ENCODE measurements at places on chromosomes 2 and 18. TPM values are rescaled to one million over a fixed set of nuclear protein-coding genes. Genes with fewer than 3 reads are reported as not detected.

Gene REG3A
- polyA plus RNA-seq: not detected

Gene RUFY4
- polyA plus RNA-seq: not detected

Gene RAMP1
- polyA plus RNA-seq: 0.52 TPM

Gene KCNG2
- not detected for polyA plus RNA-seq

Gene ARHGEF4
- polyA plus RNA-seq: 2.6 TPM

GRCh38 chr2:19474128-19474527 lies 115.7 kb upstream of the OSR1 start:
- peak; percentile 80 for DNase-seq

DNA sequence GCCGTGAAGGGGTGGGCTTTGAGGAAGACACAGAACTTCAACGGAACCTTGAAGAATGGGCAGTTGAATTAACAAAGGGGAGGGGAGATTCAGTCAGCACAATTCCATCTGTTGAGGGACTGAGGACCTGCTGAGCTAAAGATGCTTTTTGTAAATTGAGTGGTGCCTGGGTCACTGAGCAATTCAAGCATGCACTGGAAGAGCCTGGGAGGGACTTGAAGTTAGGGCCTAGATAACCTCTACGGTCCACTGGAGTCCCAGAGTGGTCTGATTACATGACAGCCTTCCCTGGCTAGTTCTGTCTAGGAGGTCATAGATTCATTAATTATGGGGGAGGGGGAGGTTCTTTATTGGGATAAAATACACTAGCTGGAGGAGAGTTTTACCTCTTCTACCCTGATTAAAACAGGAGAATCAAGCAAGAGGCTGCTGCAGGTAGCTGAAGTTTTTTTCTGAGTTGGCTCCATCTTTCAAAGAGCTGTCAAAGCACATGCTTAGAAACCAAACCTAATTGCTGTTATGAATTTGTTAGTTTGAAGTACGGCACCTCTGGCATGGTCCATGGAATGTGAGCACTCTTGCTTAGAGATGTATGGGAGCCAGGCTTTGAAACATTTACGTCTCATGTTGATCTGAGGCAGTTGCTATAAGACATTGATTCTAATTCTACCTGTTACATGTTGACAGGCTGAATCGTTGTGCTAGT lies 290.2 kb downstream of the PRKCE start:
- DNase-seq: no peak

- DNase-seq: no peak
These were observed 678.3 kb downstream of the BCL11A start for GRCh38 chr2:59874971-59875755.

DNA sequence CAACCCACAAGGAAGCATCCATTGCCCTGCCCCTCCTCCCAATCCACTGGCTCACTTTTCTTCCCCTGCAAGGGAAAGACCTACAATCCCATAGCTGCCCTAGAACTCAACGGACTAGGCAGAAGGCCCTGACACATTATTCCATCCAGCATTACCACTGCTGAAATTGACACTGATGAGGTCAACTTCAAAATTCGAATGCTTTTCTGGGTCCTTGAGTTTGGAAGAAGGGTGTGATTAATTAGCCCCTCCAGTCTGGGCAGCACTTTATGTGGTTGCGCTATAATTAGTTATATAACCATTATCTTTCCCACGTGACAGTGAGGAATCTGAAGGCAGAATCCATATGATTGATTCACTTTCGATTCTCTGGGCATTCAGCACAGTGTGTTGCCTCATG lies 55.7 kb downstream of the EVA1A start:
- no peak for DNase-seq

- DNase-seq: peak; percentile 38
These were observed 92.4 kb downstream of the DYSF start for GRCh38 chr2:71545572-71546274.

DNA sequence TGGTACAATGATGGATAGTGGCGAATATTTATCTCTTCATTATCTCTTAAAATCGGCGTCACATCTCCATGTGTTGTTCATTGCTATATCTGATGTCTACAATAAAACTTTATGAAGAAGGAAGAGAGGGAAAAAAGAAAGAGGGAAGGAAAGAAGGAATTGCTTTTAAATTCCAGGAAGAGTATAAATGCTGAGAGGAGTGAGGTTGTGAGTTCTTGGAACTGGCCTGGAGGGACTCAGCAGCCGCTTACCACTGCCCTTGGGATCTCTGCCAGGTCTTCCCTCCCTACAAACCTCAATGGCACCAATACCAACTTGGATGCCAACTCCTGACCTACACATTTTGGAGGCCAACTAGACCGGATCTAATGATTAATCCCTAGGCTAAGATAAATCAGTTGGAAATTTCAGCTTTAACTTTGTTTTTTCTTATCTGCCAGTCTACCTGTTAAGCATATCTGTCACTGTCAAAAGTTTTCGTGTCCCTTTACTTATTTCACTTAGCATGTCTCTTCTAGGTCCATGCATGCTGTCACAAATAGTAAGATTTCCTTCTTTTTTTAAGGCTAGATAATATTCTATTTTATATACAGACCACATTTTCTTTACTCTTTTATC lies 9.8 kb downstream of the SCN9A start:
- no peak for DNase-seq

DNA sequence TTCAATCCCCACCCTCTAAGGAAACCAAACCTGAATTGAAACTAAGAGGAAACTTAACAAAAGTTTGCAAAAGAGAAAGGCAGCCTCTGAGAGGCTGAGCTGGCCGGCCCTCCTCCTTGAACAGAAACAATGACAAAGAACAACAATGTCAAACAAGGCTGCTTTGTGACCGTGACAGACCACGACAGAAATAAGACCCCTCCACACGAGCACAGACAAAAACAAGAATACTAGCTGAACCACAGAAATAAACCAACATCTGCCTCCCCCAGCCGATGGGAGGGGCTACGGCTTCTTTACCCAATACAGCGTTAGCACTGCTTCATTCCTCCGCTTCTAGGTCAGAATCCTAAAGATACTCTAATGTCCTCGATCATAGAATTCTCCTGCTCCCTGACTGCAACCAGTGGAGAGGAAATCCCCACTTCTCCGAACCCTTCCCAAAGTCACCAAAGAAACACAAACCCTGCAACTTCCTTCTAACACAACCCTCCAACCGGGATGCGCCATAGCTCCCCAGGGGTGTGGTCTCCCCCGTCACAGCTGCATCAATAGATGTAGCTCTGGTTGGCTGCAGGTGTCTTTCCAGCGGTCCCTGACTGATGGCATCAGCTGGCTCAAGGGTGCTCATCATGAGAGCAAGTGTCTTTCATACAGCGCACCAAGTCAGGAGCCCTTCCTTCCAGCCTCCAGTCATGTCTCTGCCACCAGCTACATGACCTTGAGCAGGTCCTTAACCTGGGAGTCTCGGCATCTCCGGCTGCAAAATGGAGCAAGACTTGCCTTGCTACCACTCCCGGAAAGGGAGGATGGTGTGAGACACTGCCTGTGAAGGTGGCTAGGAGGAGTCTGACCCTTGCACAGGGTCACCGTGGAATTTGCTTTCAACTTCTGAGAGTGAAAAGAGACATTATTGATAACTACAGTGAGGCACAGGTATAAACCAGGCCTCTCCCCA lies 198.6 kb downstream of the HAUS1 start:
- DNase-seq: no peak

GRCh38 chr2:134348239-134348638 lies 94.4 kb downstream of the MGAT5 start:
- no peak for DNase-seq

GRCh38 chr2:8197101-8197500 lies 484.8 kb upstream of the ID2 start:
- no peak for DNase-seq

DNA sequence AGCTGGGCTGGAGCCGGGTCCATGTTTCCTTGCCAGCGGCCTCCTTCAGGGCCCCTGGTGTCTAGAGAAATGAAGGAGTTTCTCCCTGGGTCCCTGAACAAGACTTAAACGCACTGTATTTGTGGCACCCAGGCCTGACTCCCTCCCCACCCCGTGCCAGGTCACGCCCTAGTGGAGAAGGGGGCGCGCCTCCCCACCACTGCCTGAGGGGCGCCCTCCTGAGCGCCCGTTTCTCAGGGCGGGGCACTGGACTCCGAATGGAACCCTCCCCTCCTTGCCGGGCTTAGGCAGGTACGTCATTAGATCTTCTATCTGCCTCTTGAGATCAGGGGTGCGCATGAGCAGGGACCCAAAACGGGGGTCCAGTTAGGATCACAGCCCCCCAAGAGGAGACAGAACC lies 16.3 kb downstream of the ODC1 start:
- DNase-seq: no peak

DNA sequence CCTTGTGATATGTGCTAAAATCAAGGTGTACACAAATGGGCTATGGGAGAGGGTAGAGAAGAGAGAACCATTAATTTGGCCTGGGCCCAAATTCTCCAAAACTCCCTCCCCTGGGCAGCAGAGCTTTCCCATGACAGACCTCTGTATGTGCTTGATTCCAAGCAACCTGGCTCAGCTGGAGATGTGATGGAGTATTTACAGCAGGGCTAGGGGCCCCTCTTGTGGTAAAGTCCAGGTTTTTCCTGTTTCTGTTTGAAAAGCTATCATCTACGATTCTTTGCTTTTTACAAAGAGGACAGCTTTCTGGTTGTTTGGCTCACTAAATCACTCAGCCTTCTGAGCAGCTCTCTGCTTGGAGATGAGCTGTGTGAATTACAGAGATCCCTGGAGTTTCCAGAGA lies 40.3 kb downstream of the KCNS3 start:
- DNase-seq: no peak

DNA sequence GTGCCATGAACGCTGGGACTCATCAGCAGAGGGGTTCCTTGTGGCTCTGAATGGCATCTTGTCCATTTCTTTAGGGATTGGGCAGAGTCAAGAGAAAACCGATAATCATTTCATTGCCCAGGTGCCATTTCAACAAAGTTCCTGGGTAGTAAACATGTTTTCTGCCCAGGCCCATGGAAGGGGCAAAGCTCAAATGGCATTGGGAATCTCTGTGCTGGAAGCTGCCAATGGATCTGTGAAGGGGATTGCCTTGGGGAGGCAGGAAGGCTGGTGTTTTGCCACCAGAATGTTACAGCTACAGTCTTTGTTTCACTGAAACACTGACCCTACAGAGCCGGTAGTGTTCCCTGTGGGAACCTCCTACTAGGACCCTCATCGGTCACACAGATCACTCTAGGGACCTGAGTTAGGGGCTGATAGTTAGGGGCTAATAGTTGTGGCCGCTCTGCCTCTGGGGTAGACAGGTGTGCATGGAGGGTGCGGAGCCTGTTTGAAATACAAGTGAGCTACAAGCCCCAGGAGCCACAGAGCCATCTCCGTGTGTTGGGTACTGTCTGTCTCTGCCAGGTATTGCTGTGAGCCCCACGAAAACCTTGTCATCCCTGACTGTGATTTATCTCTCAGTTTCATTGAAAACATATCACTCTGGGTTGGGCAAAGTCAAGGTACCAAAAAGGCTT lies 224.4 kb upstream of the COPS8 start:
- no peak for DNase-seq

- no peak for DNase-seq
These were observed 65.4 kb downstream of the CRACDL start for GRCh38 chr2:98870516-98871158.

- no peak for DNase-seq
These were observed 405.5 kb downstream of the RND3 start for GRCh38 chr2:150081775-150082481.

DNA sequence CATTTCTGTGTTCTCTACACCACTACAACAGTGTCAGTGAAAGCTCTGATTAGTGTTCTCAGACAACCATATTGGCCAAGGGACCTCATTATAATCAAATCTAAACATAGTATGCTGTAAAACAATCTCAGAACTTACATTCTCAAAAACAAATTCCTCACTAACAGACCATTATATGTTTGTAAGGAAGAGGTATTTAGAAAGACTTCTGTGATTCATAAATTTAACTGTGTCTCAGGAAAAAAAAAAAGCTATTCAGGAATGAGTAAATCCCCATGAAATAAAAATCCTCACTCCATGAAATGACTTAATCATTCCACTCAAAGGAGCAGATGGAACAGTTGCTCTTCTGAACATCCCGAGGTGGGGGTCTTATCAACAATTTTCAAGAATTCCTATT lies 413.0 kb downstream of the CDH2 start:
- DNase-seq: no peak

Measured in naive thymus-derived CD4-positive, alpha-beta T cell (primary cell).